ENCODE measurements at places on chromosomes 2 and 18.

DNA sequence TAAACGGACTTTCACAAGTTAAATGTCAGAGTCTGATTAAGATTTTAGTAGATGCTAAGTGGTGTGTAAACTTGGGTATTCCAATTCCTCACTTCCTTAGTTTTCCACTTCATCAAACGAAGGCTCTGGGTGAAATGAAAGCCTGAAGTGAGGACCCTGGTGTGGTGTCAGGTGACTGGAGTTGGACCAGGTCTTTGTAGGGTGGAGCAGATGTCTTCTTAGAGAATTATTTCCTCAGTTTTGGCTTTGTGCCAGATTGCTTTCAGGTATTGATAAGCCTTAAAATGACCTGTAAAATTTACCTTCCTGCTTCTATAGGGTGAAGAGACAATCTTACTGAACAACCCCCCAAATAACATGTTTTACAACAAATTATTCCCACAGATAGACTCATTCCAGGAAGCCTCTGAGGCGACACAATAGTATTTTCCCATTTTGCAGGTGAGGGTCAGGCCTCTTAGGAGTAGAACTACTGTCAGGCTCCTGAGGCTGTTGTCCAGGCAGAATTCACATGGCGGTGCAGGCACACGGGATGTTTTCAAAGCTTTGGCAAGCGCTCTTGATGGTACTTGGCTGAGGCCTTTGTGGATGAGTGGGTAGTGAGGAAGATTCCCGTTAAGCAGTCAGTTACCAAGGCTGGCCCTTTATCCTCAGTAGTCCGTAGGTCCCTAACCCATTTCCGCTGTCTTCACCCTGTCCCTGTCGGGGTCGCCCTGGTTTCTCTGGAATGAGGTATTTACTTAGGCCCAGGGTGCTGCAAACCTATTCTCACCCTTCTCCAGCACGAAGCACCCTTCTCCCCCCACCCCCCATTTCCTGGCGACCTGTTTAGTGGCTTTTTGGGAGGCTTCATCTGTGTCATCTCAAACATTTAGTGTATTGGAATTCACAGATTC lies 6.6 kb downstream of the RPS7 start:
- peak; percentile 19 for DNase-seq

DNA sequence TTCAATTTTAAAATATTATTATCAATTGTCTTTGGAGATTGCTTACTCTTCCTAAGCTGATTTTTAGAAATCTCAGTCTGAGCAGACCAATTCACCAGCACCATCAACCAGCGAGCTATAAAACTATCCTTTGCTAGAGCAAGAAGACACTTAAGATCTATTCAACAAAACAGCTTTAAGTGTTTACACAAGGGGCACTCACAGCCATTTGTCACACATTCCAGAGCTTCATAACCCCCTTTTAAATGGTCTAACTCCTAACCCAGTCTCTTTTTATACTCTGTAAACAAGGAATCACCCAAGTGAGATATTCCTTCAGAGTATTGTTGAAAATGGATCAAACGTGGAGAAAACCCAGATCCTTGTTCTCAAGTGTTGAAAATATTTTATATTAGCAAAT lies 1294.1 kb upstream of the CHAC2 start:
- DNase-seq = no peak

DNA sequence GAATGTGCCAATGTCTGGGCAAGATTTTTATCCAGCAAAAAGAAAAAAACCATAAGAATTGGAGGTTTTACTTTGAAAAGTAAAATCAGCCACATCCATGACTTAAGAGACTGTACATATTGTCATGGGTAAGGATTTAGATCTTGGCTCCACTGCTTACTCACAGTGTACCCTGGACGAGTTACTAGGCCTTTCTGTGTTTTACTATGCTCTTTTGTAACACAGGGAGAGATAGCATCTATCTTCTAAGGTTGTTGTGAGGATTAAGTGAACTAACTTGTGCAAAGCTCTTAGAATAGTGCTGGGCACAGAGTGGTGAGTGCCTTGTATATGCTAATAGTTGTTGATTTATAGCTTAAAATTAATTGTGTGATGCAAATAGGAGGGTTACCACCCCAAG lies 255.9 kb downstream of the NEDD4L start:
- no peak for DNase-seq

GRCh38 chr18:68940039-68940438 lies 142.2 kb downstream of the CCDC102B start:
- no peak for DNase-seq

GRCh38 chr2:154480521-154480920 lies 218.0 kb upstream of the KCNJ3 start:
- DNase-seq = no peak

DNA sequence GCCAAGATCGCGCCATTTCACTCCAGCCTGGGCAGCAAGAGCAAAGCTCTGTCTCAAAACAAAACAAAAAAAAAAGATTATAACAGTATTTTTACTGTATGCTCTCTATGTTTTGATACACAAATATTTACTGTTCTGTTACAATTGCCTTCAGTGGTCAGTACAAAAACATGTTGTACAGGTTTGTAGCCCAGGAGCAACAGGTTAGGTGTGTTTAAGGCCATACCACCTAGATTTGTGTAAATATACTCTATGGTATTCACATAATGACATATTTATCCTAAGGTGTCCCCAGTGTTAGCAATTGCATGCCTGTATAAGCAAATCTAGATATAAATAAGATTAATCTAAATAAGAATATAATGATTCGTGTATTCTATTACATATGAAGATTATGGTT lies 625.0 kb downstream of the TMEM182 start:
- DNase-seq = no peak

GRCh38 chr2:50344509-50345106 lies 687.3 kb downstream of the NRXN1 start:
- no peak for DNase-seq

DNA sequence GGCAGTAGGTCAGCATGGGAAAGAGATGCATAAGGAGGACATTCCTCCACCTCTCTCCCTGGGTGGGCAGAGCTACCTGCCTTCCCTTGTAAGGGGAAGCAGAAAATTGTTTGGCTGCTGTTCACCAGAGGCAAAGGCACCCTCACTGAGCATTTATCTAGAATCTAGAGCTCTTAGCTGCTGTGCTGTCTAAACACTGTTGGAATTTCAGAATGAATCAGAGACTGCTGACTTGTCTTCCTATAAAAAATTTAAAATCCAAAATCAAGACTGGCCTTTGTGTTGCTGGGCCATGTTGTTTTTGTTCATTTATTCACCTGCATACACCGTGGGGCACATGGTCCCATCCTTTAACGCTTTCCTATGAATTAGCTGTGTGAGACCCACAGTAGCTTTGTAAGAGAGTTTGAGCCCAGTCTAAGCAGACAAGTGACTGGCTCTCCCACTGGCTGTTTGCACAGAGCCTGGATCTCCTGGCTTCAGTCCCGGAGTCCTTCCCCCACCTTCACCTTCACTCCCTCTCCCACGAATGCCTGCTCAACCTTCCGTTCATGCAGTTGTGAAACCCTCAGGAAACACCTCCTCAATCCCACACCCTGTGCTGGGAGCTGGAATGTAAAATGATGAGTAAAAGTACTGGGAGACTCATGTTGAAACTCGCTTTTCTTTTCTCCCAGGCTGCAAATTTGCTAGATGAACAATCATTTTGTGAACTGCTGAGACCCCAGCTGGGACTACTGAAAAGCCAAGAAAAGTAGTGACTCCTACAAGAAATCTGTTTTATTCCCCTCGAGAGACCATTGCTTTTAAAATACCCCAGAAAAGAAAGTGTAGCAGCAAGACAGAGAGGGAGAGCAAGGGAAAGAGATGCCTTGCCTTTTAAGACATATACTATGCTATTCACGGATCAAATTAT lies 76.2 kb downstream of the FAM168B start:
- DNase-seq = peak; percentile 74

- no peak for DNase-seq
These were observed 29.0 kb downstream of the LPIN1 start for GRCh38 chr2:11775384-11775783.

DNA sequence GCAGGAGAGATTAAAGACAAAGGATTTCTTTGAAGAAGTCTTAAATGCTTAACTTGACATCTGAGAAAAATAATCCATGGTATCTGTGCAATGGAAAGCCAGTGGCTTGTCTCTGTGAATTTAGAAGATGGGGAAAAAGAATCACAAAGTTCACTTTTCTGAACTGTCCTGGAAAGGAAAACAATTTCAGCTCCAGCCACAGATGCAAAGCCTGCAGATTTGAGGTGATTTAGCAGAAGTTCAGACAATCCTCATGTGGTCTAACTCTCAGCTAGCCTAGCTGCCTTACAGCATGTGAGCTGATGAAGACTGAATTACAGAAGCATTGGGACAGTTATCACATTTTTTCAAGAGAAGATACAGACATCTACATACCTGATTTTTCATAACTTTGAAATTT lies 126.7 kb upstream of the ITGB6 start:
- DNase-seq = no peak

DNA sequence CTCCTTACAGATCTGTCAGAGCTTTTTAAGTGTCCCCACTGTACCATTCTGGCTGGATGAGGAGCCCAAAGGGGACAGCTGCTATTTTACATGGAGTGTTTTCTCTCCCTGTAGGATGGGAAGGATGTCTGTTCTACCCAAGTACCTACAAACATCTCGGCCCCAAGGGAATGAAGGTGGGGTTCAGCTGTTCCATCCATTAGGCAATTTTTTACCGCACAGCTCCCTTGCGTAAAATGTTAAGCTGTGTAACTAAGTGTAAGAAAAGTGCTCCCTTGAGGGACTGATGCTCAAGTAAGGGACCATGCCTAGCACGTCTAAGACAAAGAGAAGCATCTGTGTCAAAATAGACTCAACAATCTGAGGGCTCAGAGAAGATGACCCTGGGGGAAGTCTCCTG lies 180.3 kb downstream of the MYO5B start:
- no peak for DNase-seq

DNA sequence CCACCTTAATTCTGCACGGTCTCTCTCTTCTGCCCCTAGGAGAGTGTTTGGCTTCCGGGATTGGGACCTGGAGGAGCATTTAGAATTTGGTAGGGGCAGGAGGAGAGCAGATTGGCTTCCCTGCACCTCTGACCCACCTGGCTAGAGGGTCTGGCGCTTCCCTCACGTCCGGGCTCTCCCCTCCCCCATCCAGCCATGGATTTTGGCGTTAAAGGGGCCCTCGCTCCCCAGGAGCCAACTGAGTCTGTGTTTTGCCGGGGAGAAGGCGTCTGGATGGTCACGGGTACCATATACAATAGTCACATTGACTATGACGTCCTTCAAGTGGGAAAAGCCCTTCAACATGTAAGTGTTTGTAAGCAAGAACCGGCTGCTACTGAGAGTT lies 6.6 kb downstream of the HOXD3 start:
- DNase-seq = no peak

DNA sequence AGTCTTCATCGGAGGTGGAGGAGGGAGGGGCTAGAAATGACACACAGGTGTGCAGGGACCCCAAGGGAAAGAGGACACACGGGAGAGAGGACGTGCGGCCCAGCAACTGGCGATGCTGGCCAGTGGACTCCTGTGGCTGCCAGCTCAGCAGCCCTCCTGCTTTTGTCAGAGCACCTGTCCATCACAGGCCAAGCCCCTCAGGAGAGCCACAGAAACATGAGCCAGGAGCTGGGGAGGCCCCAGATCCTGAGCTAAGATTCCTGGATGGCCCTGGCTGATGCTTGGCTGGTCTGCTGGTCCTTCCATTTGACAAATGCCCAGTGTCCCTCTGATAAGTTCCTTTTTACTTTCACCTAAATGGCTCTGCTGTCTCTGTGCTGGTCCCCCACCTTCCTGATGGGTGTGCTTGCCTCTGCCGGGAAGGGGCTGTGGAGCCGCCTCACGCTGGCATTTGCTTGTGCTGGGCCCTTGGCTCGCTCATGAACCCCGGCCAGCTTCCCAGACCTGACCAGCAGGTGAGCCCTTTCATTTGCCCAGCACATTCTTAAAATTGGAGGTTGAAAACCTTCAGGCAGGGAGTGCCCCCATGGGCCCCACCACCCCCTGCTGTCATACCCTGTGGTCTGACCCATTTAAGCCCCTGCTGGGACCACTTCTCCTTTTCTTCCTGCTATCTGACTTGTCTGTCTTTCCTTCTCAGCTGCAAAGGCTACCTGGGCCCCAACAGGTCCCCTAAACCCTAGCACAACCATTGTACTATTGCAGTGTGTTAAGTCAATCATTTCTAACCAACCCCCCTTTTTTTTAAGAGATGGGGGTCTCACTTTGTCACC lies 37.3 kb downstream of the CYP27C1 start:
- no peak for DNase-seq

GRCh38 chr2:53884883-53885282 lies 25.1 kb upstream of the GPR75 start:
- DNase-seq = no peak

DNA sequence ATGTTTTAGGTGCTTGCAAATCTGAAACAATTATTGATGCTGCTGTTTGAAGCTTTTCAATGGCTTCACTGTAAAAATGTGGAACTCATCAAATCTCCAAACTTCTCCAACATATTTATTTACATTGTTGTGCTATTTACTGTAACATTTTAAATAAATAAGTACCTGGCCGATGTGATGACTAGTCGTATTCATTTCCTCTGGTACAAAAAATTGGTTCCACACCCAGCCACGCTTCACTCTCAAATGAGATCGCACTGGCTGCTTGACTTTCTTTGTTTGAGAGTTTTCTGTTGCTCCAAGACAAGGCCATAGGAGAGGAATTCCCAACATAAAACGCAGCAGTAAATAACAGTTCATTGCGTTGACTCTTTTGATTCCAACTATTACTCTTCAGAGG lies 32.0 kb downstream of the CDH19 start:
- no peak for DNase-seq

DNA sequence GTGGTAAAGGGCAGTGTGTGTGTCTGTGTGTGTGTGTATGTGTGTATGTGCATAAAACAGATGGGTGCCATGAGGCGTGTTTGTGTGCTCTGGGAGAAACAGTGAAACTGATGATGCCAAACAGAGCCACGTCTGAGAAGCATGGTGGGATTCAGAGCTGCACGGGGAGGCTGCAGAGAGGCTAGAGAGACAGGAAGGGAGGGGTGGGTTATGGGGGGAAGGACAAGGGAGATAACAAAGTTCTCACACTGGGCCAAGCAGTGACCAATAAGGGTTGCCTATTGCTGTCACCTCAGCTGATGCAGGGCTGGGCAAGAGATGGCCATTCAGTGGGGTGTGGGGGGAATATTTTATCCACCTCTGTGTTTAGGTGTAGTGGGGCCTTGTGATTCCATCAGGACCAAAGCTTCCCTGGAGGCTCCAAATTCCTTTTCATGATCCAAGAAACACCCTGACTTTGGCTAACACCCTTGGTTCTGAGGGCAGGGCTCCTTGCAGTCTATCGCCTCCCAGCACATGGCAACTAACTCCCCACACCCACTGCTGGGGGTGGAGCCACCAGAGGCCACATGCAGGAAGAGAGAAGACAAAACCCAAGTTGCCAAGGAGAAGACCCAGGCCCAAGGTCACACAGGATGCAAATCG lies 54.2 kb upstream of the POMC start:
- no peak for DNase-seq

GRCh38 chr2:225013425-225014365 lies 28.6 kb downstream of the DOCK10 start:
- no peak for DNase-seq

DNA sequence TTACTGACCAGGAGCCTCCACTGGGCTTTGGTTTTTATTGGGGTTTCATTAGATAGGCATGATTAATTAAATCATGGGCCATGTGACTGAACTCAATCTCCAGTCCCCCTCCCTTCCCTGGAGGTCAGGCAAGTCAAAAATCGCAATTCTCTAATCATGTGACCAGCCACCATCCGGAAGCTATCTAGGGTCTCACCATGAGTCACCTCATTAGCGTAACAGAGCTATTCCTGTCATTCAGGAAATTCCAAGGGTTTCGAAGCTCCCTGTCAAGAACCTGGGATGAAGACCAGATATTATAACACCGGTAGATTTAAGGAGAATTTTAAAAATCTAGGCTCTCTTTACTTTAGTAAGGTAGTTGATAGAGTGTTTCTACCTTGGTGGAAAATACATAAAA lies 180.3 kb upstream of the TCF4 start:
- DNase-seq = peak; percentile 19

Measured in cardiac fibroblast (primary cell).